RWPE2 (cell line): ENCODE measurements at places on chromosomes 6 and 20.

- H3K4me3 ChIP-seq: no peak overlapping the region
- no peaks in the 10 kb centered on the region for H3K36me3 ChIP-seq
- no peaks in the 10 kb centered on the region for H3K27me3 ChIP-seq
These were observed 45.4 kb downstream of the SSR1 start for GRCh38 chr6:7267466-7268091.

- H3K27ac ChIP-seq: no peak overlapping the region
- H3K36me3 ChIP-seq: peaks cover 90% of the 10 kb centered on the region
- no peaks in the 10 kb centered on the region for H3K4me1 ChIP-seq
- H3K27me3 ChIP-seq: no peaks in the 10 kb centered on the region
- no peak overlapping the region for H3K4me3 ChIP-seq
These were observed 10.1 kb downstream of the CDC5L start for GRCh38 chr6:44397424-44398164.

DNA sequence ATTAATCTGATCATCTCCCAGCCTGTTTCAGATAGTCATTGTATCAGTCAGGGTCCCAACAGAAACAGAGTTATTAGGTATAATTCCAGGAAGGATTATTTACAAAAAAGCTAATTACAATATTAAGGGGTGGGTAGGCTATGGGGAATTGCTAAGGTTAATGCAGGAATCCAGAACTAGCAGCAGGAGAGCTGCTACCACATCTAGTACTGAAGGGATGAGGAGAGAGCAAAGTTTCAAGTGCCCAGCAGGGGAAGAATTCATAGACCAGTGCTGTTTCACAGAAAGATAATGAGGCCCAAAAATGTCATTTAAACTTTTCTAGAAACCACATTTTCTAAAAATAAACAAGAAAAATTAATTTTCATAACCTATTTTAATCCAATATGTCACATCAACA, 284.2 kb downstream of the HACE1 start:
- no peak overlapping the region for H3K27ac ChIP-seq
- no peaks in the 10 kb centered on the region for H3K27me3 ChIP-seq
- no peak for DNase-seq
- H3K36me3 ChIP-seq: no peaks in the 10 kb centered on the region

GRCh38 chr20:11719153-11719552, 198.5 kb upstream of the BTBD3 start:
- no peaks in the 10 kb centered on the region for H3K4me1 ChIP-seq
- H3K36me3 ChIP-seq: no peaks in the 10 kb centered on the region
- no peak for DNase-seq
- no peak overlapping the region for H3K27ac ChIP-seq
- no peak overlapping the region for H3K4me3 ChIP-seq

DNA sequence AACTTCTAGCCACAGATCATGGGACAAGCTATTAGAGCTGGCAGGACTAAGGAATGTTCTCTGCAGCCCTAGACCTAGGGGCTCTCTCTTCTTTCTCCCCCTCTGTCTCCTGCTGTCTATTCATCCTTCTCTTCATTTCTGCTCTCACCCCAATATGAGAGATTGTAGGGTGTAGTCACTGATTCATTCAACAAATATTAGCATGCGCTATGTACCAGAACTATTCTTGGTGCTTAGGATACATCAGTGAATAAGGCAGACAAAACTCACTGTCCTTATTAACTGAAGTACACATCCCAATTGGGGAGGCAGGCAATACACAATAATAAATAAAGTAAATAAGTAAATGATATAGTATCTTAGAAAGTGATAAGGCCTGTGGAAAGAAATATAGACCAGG, 14.7 kb upstream of the SIRPB2 start:
- H3K4me3 ChIP-seq: no peak overlapping the region
- no peak for DNase-seq
- H3K36me3 ChIP-seq: no peaks in the 10 kb centered on the region
- peak overlapping the region; percentile 4 for H3K27ac ChIP-seq

DNA sequence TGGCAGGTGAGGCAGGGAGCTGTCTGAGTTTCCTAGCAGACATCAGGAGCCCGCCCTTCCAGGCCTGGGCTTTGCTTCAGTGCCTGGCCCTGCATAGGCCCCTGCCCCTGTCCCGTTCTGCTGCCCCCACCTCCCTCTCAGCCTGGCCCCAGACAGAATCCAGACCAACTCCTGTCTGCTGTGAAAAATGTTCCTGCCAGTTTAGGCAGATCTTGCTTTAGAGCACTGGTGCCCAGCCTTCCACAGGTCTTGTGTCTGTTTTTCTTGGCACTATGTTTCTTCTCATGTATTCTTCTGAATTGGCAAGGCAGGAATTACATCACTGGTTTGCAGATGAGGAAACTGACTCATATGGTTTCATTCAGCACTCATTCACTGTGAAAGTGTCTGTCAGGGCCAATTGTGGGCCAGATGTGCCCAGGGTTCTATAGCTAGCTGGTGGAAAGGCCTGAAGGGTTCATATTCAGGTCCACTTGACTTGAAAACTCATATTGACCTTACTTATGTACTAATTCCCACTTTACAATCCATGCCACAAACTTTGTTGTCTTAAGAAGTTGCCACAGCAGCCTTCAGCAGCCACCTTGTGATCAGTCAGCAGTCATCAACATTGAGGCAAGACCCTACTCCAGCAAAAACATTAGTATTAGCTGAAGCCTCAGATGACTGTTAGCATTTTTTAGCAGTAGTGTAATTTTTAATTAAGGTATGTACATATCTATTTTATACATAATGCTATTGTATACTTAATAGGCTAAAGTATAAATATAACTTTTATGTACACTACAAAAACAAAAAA, 40.5 kb downstream of the HLA-F start:
- no peak for DNase-seq
- no peak overlapping the region for H3K4me3 ChIP-seq
- peak overlapping the region; percentile 96 for H3K27ac ChIP-seq
- no peaks in the 10 kb centered on the region for H3K36me3 ChIP-seq
